ENCODE measurements at places on chromosomes 5 and 9.

- no peak for DNase-seq
Observed at GRCh38 chr5:35850967-35851680, 5.6 kb upstream of the IL7R start.

DNA sequence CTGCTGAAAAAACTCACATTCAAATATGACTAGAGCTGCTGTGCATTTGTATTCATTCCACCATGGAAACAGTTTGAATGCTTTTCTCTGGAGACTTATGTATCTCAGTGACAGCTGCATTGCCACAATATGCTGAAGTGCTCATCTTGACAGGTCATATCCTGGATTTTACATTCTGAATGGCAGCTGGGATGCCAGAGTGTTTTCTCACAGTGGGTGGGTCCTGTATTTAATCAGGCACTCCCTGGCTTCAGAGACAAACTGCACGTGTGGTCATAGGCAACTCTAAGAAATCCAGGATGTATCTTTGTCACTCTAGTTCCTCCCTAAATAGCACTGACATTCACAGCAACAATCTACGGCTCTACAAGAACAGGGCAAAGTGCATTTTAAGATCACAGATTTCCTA is 75.6 kb downstream of the ST8SIA4 start:
- DNase-seq, result no peak

GRCh38 chr5:149114403-149115312 is 26.6 kb upstream of the ABLIM3 start:
- no peak for DNase-seq

DNA sequence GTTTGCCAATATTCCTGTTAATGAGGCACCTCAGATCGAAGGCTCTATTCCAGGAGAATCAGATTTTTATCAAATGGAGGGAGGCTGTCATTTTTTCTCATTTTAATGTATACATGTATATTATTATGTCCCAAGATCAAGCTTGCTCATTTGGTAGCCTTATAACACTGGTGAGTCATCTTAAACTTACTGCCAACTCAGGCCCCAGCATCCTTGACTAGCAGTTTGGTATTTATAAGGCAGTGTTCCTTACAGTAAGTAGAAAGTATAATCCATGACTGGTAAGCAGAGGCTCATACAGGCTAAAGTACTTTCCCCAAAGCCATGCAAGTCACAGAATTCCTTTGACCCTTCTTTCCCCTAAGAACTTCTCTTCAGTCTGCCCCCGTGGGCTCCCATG is 90.7 kb upstream of the NR3C1 start:
- DNase-seq, result no peak

DNA sequence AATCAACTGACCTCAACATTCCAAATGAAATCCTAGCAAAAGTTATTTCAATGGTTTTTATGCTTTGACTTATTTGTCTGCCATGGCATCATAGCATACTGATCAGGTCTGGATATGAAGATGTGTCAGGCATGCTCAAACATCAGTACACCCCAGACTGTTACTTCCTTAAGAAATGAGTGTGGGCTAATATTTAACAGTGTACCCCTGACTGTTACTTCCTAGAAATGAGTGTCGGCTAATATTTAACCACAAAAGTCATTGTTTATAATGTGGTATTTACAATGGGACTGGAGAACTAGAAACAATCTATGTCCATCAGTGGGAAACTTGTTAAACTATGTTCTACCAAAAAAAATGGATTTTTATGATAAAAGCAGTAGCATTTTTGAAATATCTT is 38.1 kb upstream of the HNRNPA0 start:
- DNase-seq, result no peak

GRCh38 chr9:110282018-110282738 is 25.9 kb upstream of the TXN start:
- DNase-seq, result no peak

DNA sequence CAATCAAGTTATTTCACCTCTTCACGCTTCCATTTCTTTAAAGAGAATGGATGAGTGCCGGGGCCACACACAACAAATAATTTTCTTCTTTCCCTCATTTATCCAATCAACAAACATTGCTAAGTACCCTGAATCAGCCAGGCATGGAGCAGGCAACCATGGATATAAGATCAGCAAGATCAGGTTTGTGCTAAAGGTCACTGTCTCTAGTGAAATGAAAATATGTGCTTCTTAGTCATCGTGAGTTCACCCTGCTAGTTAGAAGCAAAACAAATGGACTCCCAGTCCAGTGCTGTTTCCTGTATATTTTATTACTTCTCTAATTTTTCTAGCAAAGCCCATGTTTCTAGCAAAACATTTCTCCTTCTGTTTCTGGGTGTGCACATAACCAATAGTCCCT is 629.2 kb downstream of the BNC2 start:
- no peak for DNase-seq

GRCh38 chr9:8514760-8515159 is 715.2 kb upstream of the DMAC1 start:
- DNase-seq, result no peak

- DNase-seq, result no peak
Observed at GRCh38 chr9:132185073-132186009, 23.5 kb downstream of the NTNG2 start.

DNA sequence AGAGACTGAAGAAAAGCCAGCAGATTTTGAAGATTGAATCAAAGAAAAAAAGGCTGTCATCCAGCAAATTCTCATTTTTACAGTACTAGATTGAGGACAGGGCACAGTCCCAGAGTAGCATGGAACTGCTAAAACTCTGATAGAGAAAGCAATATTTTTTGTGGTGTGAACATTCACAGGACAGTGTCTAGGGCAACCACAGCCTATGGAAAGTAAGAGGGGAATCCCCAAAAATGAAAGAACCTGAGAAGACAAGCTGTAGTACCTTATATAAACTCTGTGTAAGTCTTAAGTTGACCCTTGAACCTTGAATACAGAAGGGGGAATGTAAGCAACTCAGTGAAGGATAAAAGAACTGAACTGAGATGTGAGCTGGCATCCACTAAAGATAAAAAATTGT is 540.3 kb downstream of the HINT1 start:
- no peak for DNase-seq

- DNase-seq, result peak; percentile 50
Observed at GRCh38 chr5:108730617-108731340, 16.9 kb upstream of the FER start.

- DNase-seq, result no peak
Observed at GRCh38 chr9:3824581-3824980, 298.8 kb upstream of the RFX3 start.

DNA sequence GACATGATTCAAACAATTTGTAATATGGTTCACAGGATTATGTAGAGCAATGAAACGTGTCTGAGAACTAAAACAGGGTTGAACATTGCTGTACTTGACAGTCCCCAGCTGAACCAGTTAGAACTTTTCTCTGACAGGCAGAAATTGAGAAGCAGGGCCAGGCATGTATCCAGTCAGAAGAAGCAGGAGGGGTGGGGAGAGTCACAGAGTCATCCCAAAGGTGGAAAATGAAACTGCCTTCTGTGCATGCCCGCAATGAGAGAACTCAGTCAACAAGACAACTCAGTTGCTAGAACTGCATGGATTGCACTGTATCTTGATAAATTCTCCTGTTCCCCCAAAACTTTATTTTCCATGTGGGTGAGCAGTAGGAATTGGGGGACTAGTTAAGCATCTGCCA is 72.9 kb upstream of the PRLR start:
- no peak for DNase-seq

GRCh38 chr5:68295772-68296171 is 80.2 kb downstream of the PIK3R1 start:
- no peak for DNase-seq

DNA sequence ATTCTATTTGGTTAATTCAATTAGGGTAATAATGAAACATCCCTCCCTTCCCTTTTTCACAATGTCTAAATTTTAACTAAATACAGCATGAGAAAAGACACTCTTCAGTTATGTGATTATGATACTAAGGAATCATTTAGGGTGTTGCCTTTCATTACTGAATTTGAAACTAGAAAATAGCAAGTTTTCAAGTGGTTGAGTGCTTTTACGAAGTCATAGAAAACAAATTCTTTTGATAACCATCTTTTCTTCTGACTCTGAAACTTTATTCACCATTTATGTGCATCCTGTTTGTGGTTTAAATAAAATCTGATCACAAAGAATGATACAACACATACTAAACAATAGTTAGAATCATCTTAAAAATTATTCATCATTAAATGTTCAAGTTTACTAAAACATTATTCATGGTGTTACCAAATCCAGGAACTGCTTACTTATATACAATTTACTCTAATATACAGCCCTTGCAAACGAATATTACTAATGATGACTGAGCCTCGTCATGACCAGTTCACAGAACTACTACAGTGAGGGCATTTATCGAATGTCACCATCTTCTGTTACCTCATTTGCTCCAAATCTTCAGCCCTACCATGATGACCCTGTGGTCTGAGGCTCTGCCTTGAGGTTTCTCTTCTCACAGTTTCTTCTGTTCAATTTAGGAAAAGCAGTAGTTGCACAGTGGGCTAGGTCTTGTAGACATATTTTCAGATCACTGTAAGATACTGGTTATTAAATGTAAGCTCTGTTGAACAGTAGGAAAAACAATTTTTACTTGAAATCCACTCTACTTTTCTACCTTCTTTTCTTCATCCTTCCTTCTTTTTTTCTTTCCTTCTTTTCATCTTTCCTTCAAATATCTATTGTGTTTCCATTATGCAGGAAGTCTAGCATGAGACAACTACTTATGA is 18.3 kb upstream of the IL9 start:
- no peak for DNase-seq

- no peak for DNase-seq
Observed at GRCh38 chr5:3009605-3010004, 258.1 kb upstream of the IRX2 start.

DNA sequence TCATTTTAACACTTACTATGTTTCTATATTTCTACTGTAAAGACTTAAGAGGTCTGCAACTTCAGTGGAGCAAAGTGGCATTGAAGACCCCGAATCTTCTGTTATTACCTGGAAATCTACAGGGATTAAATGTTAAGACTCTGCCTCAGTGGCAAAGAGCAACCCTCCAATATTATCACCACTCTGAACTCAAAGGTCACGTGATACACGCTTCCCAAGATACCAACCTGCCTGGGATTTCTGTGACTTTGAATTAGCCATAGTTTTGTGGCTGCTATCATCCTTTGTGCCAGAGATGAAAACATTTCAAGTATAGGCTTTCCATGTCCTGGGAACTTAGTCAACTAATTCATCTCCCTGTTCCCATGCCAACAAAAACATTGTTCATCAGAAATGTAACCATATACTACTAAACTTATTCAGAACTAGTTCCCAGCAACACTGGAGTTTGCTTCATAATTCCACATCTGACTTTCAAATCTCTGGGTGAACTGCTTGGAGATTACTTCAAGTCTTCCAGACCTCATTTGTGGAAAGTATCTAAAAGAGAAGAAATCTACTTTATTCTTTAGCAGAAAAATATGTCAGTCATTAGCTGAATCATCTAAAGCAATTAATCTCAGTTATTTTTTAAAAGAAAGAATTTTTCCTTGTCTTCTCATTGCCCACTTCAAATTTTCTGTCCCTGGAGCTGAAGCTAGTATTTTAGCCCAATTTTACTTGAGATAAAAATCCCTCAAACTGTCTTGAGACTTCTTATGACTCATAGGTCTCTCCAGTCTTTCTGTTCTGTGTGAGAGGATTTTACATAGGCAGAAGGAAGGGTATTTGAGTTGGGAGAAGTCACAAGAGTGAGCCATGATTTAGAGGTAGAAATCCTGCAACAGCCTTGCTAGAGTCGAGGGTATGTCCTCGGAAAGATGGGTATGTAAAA is 83.0 kb downstream of the ZNF462 start:
- no peak for DNase-seq

GRCh38 chr9:123928533-123929176 is 1.3 kb downstream of the DENND1A start:
- no peak for DNase-seq

GRCh38 chr5:155069961-155070360 is 56.4 kb downstream of the KIF4B start:
- DNase-seq, result no peak

GRCh38 chr9:126056312-126057021 is 270.2 kb upstream of the MVB12B start:
- no peak for DNase-seq

DNA sequence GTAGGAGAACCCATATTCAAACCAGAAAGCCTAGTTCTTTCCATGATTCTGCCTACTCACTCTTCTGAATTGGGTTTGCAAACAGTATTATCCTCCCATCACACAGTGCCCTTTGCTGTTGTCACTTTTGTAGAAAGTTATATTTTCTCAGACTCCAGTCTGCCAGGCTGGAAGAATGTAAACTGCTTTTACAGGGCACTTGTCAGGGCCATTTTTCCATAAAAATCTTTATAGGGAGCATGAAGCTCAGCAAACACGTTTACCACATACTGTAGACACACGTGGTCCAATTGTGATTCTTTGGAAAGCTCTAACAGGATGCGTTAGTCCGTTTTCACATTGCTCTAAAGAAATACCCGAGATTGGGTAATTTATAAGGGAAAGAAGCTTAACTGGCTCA is 204.0 kb downstream of the KCNN2 start:
- DNase-seq, result no peak

DNA sequence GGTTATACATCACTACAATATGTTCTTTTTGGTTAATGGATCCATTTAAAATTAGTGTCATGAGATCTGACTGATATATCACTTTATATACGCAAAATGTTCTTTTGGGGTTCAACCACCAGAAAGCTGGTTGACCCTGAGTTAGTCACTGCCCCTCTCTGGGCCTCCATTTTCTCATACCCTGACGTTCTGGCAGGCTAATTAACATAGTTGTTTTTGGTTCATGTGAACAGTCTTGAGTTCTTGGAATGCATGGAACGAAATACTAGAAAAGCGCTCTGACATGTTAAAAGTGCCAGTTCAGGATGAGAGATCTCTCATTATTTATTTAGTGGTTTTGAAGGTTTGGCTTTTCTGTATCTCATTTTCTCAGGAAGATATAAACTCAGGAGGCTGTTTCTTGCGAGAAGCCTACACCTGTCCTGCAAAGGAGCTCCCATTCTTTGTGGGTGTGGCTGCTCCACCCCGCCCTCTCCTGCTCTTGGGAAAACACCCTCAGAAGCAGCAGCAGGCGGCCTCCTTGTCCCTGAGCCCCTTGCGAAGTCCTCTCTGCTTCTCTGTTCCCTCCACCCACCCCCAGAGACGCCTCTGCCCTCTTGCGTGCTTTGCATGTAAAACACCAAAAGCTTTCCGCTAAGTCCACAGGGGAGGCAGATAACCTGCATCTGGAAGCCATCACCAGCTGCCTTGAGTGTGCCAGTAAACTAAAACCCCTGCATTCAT is 302.4 kb upstream of the PANK3 start:
- DNase-seq, result peak; percentile 27
